ENCODE measurements at places on chromosomes 1 and 21.

DNA sequence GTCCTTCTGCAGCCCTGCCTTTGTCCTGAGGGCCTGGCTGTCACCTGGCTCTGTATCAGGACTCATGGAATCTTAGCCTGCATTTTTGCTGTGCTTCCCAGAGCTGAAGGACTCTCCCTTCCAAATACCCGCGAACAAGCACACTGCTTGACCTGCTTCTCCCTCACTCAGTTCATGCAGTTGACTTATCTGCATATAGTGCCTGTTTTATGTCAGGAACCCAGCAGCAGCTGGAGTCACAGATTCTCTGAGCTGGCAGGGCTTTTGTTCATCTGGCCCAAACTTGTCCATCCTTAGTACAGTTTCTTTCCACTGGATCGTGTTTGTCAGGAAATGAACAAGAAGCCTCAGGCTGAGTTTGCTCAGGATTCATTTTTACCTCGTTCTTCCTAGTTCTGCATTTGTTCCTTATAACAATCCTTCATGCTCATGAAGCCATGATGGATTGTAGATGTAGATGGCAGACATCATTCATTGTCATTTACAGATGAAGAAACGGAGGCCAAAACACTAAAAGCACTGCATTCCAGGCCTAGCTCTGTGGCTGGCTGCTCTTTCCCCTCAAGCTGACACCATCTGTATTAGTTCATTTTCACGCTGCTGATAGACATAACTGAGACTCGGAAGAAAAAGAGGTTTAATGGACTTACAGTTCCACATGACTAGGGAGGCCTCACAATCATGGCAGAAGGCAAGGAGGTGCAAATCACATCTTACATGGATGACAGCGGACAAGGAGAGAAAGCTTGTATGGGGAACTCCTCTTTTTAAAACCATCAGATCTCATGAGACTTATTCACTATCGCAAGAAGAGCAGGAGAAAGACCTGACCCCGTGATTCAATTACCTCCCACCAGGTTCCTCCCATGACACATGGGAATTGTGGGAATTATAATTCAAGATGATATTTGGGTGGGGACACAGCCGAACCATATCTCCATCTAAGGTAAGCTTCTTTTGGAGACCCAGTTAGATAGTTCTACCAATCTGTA is 150.9 kb downstream of the HIVEP3 start:
- DNase-seq = no peak

DNA sequence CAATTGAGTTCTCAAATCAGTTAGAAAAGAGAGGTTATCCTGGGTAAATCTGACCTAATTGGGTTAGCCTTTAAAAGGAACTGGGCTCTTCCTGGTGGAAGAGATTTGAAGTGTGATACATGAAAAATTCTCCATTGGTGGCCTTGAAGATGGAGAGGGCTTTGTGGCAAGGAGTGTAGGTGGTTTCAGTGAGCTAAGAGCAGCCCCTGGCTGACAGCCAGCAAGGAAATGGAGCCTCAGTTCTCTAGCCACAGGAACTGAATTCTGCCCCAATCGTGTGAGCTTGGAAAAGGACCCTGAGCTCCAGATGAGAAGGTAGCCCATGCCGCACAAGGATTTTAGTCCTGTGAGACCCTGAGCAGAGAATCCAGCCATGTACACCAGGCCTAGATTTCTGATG is 12.7 kb upstream of the HYI start:
- DNase-seq = no peak

DNA sequence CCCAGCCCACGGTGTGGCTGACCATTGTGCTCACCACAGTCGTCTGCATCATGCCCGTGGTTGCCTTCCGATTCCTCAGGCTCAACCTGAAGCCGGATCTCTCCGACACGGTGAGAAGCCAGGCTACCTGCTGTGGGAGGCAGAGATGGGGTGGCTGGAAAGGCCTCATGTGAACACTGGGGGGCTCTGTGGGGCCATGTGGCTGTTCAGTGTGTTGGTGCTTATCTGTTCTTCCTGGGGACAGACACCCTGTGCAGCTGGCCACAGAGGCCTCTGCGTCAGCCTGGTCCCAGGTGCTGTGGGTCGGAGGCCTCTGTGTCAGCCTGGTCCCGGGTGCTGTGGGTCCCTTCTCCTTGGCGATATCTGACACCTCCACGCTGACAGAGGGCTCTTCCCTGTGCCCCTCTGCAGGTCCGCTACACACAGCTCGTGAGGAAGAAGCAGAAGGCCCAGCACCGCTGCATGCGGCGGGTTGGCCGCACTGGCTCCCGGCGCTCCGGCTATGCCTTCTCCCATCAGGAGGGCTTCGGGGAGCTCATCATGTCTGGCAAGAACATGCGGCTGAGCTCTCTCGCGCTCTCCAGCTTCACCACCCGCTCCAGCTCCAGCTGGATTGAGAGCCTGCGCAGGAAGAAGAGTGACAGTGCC is 23.2 kb downstream of the ATP8B2 start:
- DNase-seq = peak; percentile 29

- no peak for DNase-seq
These were observed 27.5 kb downstream of the TRPM2 start for GRCh38 chr21:44380876-44381275.

- DNase-seq = no peak
These were observed 6.5 kb downstream of the AIRE start for GRCh38 chr21:44291936-44292811.

GRCh38 chr21:33969581-33969980 is 54.0 kb upstream of the ATP5PO start:
- DNase-seq = no peak

DNA sequence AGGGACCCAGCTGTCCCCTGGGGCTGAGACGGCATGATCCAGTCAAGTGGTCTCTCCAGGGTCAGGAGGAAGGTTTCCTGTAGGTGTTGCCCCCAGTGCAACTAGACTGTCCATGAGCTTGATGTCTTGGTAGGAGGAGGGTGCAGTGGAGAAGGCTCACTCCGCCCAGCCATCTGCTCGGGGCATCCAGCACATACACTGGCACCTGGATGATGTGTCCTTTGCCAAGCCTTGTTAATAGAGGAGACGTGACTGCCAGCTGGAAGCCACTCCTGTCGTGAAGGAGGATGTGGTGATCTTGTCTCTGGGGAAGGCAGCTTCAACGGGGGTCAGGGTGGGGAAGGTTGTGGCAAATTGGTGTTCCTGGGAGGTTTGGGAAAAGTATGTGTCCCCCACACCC is 6.2 kb downstream of the DISP3 start:
- no peak for DNase-seq

DNA sequence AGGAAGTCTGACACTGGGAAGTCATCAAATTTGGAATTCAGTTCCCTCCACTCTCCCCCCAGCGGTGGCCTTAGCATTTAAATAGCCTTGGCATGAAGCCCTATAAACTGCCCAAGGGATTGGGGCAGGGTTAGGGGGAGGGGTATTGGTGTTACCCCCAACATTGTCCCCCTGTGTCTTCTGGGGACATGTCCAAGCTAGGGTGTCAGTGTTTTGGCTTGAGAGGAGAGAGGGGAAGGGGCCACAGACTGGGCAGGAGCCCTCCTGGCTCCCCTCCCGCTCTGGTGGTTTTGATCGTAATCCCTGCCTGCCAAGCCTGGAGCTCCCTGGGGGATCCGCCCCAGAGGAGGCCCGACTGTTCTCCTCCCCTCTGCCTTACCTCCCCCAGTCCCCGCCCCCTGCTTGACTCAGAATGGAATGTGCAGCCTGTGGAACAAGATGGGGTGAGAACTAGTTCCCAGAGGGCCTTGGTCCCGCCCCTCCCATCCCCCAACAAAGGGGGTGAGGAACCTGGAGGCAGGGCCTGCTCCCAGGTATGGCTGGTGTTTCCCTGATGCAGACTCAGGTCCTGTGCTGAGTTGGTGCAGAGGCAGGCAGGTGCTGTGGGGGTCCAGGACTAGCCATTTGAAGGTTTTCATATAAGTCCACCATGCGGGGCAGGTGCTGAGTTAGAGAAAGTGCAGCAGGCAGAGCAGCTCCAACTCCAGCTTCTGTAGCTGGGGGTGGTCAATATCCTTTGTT is 7.4 kb downstream of the SOX13 start:
- peak; percentile 62 for DNase-seq

DNA sequence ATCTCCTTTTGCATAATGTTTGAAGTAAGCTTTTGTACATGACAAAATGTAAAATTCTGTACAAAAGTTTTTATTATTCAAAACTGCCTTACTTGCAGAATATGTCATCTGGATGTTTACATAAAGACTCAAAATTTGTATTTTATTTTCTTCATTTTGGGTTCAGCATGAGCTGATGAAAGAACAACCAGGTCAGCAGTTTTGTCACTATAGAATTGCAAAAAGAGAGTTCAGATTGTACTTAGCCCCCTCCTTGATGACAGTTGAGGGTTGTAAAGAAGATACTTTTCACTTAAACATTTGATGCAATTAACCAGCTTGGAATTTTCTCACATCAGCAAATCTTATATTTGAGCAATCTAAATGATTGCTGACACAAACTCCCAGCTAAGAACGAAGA is 669.3 kb downstream of the PLA2G4A start:
- no peak for DNase-seq

- DNase-seq = no peak
These were observed 71.9 kb upstream of the EFHD2 start for GRCh38 chr1:15337656-15338402.

- DNase-seq = no peak
These were observed 52.2 kb downstream of the SDC3 start for GRCh38 chr1:30856260-30856790.

DNA sequence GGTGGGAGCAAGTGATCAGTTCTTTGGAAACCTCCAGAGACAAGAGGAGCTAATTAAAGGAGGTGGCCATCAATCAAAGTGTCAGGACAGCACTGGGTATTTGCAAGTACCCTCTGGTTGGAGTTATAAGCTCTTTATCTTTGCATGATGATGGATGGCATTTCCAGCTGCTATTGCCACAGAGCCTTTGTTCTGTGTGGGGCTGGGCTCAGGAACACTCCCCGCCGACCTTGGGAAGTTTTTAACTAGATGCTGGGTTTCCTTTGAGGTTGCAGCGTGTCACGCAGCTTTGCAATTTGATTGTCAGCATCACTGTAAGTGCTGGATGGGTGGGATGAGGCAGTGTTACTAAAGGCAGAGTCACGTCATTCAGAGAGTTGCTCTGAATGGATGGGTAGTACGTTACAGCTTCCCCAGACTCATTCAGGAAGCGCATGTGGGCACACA is 68.9 kb downstream of the CNIH3 start:
- DNase-seq = no peak

DNA sequence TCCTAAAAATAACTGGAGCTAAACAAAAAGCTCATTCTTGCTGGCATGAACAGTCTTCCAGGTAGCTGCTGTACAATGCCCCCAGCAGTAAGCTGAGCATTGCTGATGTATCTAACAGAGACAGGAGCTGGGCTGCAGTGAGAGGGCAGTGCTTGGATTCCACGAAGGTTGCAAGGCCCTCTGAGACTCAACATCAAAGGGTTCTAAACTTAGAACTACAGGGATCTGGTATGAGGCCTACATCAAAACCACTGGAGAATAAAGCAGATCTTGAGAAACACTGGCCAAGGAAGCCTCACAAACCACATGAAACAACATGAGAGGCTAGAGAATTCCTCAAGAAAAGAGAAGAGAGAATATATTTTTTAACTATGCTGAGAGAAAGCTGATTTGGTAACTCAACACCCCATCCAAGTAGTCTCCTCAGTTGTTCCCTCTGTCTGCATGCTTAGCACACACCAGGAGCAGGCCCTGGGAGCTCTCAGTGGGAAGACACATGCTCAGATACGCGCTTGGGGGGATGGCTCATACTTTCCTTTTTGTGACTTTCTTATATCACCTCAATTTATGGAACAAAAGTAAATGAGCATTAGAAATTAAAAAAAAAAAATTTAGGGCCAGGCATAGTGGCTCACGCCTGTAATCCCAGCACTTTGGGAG is 27.7 kb downstream of the DSTYK start:
- peak; percentile 45 for DNase-seq

- DNase-seq = no peak
These were observed 44.7 kb downstream of the SLC44A3 start for GRCh38 chr1:94864821-94865220.

DNA sequence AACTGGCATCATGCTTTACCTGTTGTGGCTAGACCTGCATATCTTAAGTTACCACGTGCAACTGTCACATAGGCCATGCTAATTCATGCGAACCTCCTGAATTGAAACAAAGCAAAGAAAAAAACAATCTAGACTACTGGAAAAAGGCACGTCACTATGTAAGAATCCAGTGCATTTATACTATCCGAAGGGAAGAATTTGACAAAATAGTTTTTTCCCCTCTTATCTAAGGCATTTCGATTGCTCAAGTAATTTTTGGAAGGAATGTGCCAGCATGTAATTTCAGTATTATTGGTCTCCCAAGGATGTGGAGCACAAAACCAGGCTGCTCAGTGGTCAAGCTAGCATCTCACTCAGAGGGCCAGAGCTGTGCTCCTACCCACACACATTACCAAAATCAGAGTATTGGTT is 31.5 kb upstream of the C1orf198 start:
- no peak for DNase-seq

- DNase-seq = no peak
These were observed 20.4 kb upstream of the TMEM52 start for GRCh38 chr1:1939296-1940122.

GRCh38 chr21:40886931-40887330 is 40.0 kb upstream of the DSCAM start:
- DNase-seq = no peak

DNA sequence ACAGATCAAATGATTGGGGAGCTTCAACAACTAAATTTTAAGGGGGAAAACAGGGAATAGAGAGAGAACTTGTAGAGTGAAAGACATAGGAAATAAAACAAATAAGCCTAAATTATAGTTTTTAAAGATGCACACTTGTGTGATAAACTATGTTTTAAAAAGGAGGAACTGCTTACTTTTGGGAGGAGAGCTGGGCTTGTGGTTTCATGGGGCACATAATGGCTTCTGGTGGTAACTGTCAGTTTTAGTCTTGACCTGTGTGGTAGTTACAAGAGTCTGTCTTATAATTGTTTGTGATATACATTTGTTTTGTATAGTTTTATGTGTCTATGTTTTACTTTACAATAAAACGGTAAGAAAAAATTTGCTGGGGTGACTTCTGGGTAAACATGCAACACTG is 165.3 kb downstream of the COL24A1 start:
- DNase-seq = peak; percentile 64

GRCh38 chr1:19313636-19313959 is 1.5 kb downstream of the SLC66A1 start:
- DNase-seq = no peak

DNA sequence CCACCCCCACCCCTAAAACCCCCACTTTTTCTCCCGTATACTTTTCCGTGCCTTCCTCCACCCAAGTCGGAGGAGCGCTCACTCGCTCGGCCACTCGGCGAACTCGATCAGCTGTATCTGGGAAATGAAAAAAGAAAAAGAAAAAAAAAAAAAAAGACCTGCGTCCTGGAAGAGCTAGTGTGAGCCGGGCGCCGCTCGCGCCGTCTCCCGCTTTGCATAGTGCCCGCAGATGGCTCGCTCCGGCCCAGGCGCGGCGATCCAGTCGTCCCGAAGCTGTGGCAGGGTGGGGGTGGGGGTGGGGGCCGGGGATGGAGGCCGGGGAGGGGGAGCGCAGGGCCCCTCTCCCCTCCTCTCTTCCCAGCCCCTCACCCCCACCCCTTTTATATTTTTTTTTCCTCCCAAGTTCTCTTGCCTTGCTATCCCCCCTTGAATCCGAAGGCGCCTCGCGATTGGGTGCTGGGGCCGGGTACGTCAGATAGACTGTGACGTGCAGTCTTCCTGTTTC is 299 bp upstream of the PROX1 start:
- peak; percentile 71 for DNase-seq

GRCh38 chr1:37890378-37891014 is 31.1 kb upstream of the MTF1 start:
- peak; percentile 76 for DNase-seq

Measured in OCI-M1 (cell line).